Stimulated activated effector memory CD8-positive, alpha-beta T cell treated with anti-CD3 and anti-CD28 coated beads, Interleukin-12 subunit alpha, Interleukin-12 subunit beta, amount 100 ng/mL, for 72 hours (primary cell): ENCODE measurements at places on chromosomes 1 and 21.

GRCh38 chr1:21295002-21295401, 4.7 kb upstream of the ECE1 start:
- no peak for DNase-seq

- no peak for DNase-seq
These were observed 9.7 kb upstream of the FTCD start for GRCh38 chr21:46165098-46165497.

DNA sequence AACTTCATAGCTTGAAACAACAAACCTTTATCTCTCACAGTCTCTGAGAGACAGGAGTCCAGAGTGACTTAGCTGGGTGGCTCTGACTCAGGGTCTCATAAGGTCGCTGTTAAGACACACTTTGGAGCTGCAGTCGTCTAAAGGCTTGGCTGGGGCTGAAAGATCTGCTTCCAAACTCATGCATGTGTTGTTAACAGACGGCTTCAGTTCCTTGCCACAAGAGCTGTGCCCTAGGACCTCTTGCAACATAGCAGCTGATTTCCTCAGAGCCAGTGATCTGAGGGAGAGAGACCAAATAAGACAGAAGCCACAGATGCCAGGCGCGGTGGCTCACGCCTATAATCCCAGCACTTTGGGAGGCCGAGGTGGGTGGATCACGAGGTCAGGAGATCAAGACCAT, 176.8 kb downstream of the DISC1 start:
- DNase-seq = no peak

GRCh38 chr1:171794085-171794484, 12.6 kb downstream of the METTL13 start:
- peak; percentile 67 for DNase-seq

- peak; percentile 73 for DNase-seq
These were observed 69.6 kb upstream of the LRRC8B start for GRCh38 chr1:89454845-89455521.

- no peak for DNase-seq
These were observed 1329.6 kb downstream of the KCNT2 start for GRCh38 chr1:195278644-195279043.

GRCh38 chr1:192587386-192588266, 12.1 kb downstream of the RGS1 start:
- DNase-seq = no peak

DNA sequence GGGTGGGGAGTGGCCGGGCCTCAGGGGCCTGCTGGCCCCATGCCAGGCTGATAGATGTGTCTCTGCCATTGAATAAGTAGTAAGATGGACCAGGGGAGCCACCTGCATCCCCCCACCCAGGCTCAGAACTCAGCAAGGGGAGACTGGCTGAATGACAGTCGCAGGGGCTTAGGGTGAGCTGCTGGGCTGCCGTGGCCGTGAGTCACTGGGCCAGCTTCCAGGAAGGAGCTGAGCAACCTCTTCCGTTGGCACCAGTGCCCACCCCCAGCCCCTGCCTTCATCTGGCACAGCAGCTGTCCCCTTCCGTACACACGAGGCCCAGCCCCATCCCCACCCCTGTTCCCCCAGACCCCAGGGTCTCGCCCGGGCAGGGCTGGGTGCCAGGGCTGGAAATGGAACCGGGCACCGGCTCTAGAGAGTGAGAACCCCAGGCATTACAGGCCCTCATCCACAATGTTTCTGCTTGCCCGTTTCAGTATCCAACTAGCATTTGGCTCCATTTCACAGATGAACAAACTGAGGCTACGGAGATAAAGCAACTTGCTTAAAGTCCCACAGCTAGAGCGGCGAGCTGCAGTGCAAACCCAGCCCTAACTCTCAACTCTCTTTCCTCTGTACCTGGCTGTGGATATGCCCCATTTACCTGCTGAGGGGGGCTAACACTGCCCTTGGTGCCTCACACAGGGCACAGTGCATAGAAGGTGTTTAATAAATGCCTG, 10.2 kb downstream of the WNT4 start:
- no peak for DNase-seq

GRCh38 chr1:4784761-4785160, 130.4 kb downstream of the AJAP1 start:
- no peak for DNase-seq
